ENCODE measurements at places on chromosomes 1 and 21.

DNA sequence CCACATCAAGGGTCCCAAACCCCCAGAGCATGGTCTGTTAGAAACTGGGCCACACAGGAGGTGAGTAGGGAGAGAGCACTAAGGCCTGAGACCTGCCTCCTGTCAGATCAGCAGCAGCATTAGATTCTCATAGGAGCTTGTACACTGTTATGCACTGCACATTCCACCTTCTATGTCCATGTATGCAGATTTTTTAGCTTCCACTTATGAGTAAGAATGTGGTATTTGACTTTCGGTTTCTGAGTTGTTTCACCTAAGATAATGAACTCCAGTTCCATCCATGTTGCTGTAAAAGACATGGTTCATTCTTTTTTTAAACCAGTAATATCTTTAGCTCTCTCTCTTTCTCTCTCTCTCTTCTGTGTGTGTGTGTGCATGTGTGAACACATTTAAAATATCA lies 663 bp upstream of the GBP6 start:
- DNase-seq: no peak

GRCh38 chr1:173293756-173294155 lies 86.6 kb upstream of the TNFSF4 start:
- no peak for DNase-seq

GRCh38 chr1:1215080-1215676 lies 1.2 kb upstream of the TNFRSF4 start:
- DNase-seq: no peak

DNA sequence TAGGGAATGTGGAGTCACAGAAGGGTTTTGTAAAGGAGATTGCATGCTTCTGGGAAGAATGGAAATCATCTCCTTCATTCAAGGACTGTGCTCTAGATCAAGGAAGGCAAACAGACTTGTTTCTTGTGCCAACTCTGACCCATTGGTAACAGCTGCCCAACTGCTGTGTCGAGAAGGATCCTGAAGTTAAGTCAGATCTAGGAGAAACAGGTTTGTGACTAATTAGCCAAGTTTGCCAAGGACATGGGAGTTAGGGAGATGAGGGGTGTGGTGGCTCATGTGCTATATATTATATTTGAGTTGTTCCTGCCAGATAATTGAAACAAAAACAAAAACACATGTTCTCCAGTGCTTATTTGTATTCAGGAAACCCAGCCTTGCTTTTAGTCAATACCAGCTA lies 251.2 kb upstream of the USP24 start:
- DNase-seq: no peak

DNA sequence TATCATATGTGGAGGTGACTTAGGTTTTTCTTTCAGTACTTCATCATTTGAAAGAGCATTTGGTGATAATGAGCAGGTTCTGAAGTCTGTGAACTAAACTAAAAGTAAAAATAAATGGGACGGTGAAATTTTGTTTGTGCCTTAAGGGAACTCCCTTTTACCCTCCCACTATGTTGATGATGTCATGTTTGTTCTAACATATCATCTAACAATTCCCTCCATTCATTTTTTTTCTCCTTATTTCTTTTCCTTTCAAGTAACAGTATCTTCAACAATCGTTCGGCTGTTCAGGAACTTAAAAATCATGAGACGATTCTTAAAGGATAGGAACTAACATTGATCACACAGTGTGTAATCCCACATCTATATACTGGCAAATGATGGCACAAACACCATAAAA lies 30.0 kb upstream of the IRF2BP2 start:
- no peak for DNase-seq

GRCh38 chr1:201447903-201448871 lies 20.8 kb downstream of the PHLDA3 start:
- DNase-seq: peak; percentile 36

DNA sequence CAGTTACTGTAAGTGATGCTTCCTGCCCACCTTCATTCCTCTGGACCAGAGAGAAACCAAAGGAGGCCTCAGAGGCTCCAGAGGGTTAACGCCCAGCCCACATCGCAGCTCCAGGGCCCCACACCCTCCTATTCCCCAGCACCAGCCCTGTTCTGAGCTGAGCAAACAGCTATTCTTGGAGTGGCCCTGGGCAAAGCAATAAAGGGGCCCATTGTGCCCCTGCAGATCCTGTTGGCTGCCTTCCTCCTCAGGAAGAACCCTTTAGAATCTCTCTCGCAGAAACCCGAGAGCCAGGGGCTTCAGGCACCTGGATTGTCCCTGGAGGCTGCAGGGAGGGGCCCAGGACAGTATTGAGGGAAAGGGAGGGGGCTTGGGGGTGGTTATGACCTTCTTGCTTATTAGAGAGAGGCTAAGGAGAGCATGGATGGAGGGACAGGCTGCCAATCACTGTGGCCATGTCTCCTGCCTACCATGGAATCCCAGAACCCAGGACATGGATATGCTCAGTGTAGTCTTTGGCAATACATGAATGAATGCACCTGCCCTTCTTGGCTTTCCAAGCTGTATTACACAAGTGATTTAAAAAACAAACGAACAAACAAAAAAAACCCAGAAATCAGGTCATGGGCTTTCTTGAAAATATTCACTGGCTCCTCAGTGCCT lies 9.2 kb downstream of the PADI2 start:
- DNase-seq: no peak

GRCh38 chr1:150650193-150650592 lies 20.8 kb upstream of the ENSA start:
- DNase-seq: no peak

DNA sequence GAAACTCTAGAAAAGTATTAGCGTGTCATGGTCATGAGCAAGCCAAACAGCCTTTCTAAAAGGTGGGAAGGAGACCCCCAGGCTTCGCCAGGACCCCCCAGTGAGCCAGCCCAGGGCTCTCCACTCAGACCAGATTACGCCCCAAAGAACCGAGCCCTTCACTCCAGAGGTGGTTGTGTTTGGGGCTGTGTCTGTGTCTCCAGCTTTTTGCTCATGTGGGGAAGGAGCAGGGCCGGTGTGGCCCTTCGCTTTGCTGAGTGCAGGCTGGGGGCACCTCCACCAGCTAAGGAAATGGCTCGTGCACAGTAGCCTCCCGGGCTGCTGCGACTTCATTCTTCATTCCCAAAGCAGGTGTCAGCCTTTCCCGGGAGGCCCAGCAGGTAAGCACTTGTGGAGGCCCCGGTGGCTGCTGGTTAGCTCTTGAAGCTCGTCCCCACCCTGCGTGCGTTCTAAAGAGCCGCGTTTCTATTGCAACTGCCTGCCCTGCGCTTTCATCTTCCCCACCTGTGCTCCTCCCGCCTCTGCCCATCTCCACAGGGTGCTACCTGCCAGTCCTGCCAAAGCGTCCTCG lies 531 bp downstream of the TSPEAR start:
- DNase-seq: no peak

- no peak for DNase-seq
Observed at GRCh38 chr1:168362991-168363390, 82.3 kb downstream of the TBX19 start.

- DNase-seq: no peak
Observed at GRCh38 chr1:73635021-73635420, 563.0 kb downstream of the LRRIQ3 start.

DNA sequence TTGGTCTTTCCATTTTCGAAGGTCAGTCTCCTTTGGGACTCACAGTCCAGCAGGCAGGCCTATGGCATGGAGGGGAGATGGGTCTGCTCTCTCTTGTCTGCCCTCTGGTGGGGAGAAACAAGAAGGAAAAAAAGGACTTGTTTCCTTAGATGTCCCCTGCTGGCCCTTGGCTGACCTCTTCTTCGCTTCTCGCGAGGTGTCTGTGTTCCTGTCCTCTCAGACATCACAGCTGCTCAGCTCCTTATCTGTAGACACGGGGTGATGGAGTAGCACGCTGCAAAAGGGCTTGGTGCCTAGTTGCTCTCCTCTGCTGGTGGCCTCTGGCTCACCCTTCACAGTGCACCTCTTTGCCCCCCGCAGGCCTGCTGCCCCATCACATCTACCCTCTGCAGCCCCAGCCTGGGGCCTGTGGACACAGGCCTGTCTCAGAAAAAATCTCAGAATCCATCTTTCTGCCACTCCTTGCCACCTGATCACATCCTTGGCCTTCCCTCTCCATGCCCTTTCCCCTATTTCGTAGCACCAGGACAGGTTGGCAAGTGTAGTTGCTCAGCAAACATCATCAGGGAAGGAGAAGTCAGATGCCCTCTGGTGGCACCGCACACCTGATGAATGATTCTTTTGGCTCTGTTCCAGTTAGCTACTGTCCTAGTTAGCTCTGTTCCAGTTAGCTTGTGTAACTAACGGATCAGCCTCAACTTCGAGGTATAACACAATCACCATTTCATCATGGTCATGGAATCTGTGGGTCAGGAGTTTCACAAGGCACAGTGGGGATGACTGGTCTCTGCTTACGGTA lies 18.7 kb upstream of the AK2 start:
- DNase-seq: no peak

GRCh38 chr1:174448974-174449373 lies 1.2 kb downstream of the GPR52 start:
- DNase-seq: no peak

DNA sequence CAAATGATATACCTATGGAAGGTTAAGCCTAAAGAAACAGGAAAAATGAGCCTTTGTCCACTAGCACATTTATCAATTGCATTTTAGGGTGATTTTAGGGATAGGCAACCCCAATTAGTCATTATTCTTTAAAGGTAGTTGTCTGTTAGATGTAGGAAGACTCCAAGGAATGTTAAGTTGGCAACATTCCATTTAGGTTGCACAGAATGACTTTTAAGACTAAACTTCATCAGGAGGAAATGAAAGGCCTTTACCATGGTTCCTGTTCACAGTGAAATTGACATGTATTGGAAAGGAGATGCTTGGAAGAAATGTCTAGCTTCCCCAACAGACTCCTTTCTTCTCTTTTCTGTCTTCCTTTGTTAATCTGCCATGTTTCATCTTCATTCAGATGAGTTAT lies 1.6 kb upstream of the APOBEC4 start:
- DNase-seq: no peak

DNA sequence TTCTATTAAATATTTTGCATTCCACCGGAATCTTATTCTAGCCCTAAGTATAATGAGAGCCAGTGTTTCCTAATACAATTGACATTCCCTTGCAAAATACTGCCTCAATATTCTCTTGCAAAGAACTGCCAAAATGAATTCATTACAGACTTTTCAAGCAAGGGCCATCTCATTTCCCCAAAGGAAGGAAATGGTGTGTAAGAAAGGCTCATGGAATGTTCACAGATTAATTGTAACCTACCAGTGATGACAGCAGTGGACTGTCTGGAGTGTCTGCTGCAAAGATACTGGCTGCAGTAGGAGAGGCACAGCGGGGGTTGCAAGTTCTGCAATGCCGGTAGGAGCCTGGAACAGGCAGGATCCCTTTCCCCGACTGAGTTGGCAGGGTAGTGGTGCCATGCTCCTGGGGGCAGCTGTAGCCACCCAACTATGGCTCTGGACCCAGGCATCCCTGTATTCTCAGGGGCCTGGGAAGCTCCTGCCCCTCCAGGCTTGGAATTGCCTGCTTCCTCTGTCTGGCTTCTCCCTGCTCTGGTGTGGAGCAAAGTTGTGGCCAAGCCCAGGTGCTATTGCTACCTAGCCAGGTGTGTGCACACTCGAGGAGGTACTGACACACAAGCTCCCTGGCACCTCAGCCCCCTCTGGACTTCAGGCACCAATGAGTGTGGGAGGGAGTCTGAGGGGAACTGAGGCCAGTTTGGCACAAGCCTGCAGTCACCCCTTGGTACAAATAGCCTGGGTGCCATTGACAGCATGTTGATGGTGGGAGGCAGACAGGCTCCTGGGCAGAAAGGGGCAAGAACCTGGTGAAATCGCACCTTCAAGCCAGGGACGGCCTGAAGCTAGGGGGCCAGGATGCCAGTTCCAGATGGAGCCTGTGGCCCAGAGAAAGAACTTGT lies 1371.0 kb downstream of the KCNT2 start:
- no peak for DNase-seq

GRCh38 chr1:26034504-26035202 lies 11.3 kb downstream of the SLC30A2 start:
- no peak for DNase-seq

GRCh38 chr1:219837274-219837993 lies 90.9 kb downstream of the SLC30A10 start:
- DNase-seq: no peak

DNA sequence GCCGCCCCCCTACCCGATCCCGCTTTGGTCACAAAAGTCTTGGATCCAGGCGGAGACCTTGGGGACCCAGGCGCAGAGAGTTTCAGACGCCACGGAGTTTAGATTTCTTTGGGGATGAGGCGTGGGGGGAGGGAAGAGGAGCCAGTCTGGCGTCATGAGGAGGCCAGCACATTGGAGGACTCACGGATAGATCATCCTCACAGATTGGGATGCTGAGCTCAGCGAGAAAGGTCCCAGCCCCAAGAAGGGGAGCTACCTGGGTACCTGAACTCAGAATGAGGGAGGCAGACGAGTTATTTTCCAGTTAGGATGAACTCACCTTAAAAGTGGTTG lies 393 bp downstream of the ELAPOR1 start:
- no peak for DNase-seq

Data from activated CD8-positive, alpha-beta memory T cell treated with anti-CD3 and anti-CD28 coated beads for 48 hours (primary cell).